ENCODE measurements at places on chromosomes 11 and 22. TPM values are rescaled to one million over a fixed set of nuclear protein-coding genes. Genes with fewer than 3 reads are reported as not detected.
A peak's percentile ranks its signal among the peaks of the same experiment; 100 is the strongest.

- DNase-seq, result peak; percentile 20
Observed at GRCh38 chr11:63769714-63770455, 1.3 kb upstream of the ZFTA start.

DNA sequence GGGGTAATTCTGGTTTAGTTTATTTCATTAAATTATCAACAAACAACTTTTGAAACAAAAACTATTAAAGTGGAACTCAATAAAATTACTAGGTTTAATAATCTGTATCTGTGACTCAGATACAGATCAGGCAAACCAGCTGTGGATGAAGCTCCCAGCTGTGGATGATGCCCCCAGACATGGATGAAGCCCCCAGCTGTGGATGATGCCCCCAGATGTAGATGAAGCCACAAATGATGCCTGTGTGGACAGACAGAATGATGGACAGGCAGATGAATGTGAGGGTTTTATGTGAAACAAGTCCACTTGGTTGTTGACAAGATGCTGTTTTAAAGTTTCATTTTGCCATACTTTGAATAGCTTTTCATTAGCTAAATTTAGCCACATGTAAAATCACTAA lies 5.8 kb upstream of the ZNF74 start:
- no peak for DNase-seq

- no peak for DNase-seq
Observed at GRCh38 chr11:120827198-120827597, 196.7 kb upstream of the TBCEL start.

Gene CLMP
- total RNA-seq, result not detected

Gene SIK3
- total RNA-seq, result 63.4 TPM

Gene CBLIF
- not detected for total RNA-seq
